Cortex of kidney (tissue), 1 donor: ENCODE measurements at places on chromosomes 7 and 10.

DNA sequence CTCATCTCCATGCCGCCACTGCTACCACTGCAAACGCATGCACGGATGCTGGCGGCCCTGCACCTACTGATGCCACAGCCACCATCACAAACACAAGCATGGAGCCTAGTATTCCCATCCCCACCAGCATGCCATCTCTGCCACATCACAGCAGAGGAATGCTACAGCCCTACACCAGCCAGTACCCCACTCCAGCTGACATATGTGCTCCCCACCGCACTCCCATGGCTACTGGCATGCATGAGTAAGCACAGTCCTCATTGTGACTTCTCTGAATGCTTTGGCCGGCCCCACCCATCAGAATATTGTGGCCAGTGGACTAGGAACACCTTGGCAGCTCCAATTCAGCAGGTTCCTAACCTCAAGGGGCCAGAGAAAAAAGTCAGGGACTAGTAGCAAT, 705.5 kb downstream of the POM121L12 start:
- DNase-seq, result no peak

DNA sequence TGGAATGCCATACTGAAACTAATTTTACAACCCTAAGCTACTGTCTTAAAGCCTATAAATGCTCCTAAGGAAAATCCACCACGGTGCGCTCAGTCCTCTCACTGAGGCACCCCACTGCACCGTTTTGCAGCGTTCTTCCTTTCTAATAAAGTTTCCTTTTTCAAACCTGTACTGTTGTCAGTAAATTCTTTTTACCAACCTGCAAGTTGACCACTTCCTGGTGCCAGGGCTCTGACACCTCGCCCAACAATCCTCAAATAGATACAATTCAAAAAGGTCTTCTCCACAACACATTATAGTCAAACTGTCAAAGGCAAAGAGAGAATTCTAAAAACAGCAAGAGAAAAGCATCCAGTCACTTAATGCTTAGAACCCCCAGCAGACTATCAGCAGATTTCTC, 42.8 kb downstream of the HERPUD2 start:
- DNase-seq, result no peak

DNA sequence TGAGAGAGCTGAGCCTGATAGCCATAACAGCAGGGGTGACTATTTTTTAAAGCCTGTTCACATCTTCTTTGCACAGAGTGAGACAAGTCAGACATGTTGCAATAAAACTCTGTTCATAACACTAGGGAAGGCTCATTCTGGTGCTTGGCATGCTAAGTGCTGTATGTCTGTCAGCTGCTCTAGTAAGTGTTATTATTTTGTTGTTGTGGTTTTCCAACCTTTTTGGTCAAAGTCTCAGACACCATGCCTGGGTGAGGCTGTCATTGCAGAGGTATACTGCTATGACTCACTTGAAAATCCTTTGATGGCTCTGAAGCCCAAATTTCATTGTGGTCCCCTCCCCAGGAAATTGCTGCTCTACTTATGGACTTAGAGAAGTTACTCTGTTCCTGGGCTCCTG, 129.7 kb downstream of the ADRA2A start:
- DNase-seq, result no peak

GRCh38 chr10:22698941-22699440, 15.4 kb downstream of the PIP4K2A start:
- DNase-seq, result no peak

GRCh38 chr10:112288486-112288885, 5.3 kb downstream of the TECTB start:
- no peak for DNase-seq

DNA sequence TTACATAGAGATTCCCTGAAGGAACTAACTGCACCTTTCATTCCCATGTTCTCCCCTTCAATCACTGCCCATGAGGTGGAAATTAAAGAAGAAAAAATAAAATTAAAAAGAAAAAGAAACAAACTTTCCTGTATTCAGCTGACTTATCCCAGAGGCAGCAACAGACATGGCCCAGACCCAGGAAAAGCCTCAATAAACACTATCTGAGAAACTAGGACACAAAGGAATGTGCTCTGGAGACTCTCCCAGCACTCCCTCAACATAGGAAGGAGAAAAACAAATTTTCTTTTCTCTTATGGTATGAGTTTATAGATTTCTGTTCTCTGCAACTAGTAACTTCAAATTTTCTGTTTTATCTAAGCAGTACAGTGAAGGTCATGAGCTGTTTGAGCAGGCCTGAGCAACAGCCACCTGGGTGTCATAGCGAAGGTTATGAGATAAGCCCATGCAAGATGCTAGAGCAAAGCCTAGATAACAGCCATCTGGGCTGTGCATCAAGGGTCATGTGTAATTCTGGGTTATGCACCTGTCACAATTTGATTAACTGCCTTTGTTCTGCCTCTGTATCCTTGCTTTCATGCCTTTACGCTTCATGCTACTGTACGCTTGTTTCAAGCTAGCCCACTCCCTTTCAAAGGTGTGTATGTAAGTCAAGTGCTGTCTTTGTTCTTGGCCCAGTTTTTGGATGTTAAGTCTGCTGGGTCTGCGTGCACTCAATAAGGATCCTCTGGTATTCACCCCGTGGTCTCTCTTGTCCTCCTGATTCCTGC, 11.0 kb upstream of the OR6B1 start:
- no peak for DNase-seq

GRCh38 chr7:129101746-129102145, 42.8 kb upstream of the TSPAN33 start:
- DNase-seq, result no peak

DNA sequence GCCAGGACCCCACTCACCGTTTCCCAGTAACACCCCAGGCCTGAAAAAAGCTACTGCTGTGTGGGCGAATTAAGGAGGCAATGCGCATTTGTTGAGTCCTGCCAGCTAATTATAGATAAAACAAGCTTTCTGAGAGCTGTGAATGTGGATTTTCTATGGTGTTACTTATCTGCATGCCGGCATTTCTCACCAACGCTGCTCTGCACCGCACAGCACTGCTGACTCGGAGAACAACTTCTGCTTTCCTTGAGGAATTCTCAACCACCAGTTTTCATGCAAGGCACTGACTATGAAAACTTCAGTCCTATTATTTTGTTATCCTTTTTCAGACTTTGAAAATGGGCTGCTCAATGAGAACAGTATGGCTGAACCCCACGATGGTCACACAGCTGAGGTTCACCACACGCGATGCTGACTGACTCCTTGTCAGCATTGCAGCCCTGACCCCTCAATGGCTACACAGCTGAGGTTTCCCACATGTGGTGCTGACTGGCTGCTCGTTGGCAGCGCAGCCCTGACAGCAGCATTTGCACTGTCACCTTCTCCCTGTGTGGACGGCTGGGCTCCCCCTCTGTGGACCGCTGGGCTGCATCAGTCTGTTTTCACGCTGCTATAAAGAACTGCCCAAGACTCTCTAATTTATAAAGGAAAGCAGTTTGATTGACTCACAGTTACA, 190.6 kb downstream of the DIP2C start:
- DNase-seq, result no peak

- no peak for DNase-seq
These were observed 48.1 kb downstream of the INSYN2A start for GRCh38 chr10:127148066-127148932.

DNA sequence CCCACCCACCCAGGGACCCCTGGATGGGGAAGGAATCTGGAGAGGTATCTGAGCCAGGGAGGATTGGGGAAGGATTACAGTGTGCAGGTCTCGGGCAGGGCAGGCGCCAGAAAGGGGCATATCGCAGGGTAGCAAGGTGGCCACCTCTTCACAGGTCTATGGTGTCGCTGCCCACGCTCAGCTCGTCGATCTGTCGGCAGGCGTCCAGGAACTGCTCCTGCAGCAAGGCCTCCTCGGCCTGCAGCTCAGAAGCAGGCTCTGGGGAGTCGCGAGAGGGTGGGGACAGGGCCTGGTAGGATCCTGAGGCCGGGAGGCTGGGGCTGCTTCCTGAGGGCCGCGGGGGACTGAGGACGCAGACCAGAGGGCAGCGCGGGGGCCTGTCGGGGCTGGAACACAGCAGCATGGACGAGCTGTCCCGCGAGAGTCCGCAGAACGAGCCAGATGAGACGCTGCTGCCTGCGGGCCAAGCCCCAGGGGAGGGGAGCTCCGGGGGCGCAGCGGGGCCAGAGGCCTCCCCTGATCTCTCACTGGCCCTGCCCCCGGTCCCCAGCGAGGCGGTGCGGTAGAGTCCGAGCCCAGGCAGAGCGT, 7.1 kb upstream of the RBM28 start:
- DNase-seq, result no peak

- no peak for DNase-seq
These were observed 79.6 kb downstream of the LARP4B start for GRCh38 chr10:851901-852300.

- no peak for DNase-seq
These were observed 93.6 kb downstream of the ANK3 start for GRCh38 chr10:60296073-60296472.

- DNase-seq, result no peak
These were observed 168.2 kb downstream of the ETV1 start for GRCh38 chr7:13821152-13821787.

- DNase-seq, result no peak
These were observed 512.6 kb downstream of the PHTF2 start for GRCh38 chr7:78311181-78311580.

DNA sequence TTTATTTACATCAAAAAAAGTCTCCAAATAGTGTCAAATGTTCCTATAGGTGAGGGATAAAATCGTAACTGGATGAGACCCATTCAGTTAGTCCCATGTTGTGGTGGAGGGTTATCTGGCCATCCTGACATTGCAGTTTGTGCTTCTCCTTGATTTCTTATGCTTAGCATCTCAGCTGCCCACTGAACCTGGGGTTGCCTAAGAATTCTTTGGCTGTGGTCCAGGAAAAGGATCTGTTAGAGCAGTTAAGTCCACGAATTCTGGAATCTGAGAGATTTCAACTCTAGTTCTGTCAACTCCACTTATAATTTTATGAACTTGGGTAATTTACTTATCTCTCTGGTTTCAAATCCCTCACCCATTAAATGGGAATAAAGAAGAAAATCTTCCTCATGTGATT, 1673.4 kb downstream of the REEP3 start:
- DNase-seq, result no peak
